ENCODE measurements at places on chromosomes 4 and X.

DNA sequence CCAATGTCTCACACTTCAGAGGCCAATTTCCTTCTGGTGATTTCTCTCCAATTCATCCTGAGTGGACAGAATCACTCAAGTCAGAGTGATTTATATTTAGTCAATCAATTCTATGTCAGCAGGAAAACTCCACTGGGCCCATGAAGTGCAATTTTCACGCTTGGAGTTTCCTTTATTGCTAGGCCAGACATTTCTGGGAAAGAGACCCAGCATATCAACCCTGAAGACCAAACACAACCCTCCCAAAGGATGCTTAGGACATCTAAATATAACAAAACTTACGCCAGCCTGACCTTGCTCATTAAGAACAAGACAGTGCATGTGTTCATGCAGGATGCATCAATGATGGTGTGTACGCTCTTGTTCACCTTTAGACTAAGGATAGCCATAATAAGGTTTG lies 156.4 kb downstream of the RASL11B start:
- no peak for DNase-seq

DNA sequence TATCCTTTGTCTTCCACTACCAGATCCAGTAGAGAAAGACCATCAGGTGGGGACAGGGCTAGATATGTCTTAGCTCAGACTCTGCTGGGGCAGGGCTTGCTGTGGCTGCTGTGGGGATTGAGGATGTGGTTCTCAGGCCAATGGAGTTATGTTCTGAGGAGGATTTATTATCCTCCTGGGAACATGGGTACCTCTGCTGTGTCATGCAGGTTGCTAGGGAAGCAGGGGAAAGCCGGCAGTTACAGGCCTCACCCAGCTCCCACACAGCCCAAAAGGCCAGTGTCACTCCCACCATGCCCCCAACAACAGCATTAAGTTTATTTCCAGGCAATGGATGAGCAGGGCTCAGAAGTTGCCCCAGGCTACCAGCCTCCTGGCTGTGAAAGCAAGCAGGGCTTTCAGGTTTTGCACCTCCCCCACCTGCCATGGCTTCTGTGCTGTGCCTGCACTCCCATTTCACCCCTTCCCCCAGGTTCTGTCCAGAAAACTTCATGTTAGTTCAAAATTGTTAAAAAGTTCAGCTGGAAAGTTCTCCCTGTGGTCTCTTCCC lies 879.9 kb downstream of the ARAP2 start:
- DNase-seq, result no peak

DNA sequence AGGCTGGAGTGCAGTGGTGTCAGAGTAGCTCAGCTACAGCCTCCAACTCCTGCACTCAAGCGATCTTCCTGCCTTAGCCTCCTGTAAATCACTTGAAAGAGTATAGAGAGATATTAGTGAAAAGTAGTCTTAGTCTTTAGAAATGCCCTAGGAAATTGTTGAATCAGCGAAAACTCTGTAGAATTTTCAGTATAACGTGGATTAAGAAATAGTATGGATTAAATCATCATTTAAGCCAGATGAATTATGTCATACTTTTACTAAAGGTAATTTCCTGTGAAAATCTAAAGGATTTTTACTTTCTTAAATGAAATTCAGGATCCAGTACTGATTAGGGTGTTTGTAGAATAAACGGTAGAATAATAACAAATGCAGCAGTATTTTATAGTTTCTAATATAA lies 163.2 kb downstream of the KDM6A start:
- no peak for DNase-seq

DNA sequence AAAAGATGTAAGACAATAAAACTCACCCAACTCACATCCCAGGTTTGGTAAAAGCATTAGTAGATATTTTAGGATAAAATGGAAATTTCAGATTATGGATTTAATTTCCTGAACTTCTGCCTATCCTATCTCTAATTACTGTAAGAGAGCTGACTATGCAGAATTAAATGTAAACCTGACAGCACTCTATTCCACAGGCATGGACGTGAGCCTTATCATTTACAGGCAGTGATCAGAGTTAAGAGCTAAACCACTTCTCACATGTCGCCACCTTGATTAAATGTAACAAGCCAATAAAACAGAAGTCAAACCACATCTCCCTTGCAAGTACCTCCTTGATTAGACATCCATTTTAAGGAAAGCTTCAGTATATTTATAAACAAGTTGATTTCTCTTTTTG lies 97.5 kb upstream of the CBR4 start:
- no peak for DNase-seq

DNA sequence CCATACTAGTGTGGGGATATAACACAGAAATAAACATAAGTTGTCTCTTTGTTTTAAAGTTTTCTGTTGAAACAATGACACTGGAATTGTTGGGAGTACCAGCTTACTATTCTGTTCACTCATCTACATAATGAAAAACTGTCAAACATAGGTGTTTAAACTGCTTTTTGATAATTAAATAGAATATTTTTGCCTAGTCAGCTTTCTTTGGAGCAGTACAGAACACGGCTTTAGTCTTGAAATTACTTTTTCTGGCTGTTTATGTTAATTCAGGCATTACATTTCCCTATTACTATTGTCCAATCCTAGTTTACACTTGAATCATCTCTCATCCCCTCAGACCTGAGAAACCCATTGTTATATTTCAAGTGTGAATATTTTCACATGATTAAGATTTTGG lies 73.0 kb downstream of the FAM47B start:
- DNase-seq, result no peak

- no peak for DNase-seq
Measured at GRCh38 chr4:169295822-169296221, 25.1 kb upstream of the SH3RF1 start.

- no peak for DNase-seq
Measured at GRCh38 chr4:7546809-7547367, 112.2 kb upstream of the PSAPL1 start.

- peak; percentile 20 for DNase-seq
Measured at GRCh38 chr4:15400981-15401671, 26.7 kb upstream of the C1QTNF7 start.
